ENCODE measurements at places on chromosomes 3 and 15.
A peak's percentile ranks its signal among the peaks of the same experiment; 100 is the strongest.

DNA sequence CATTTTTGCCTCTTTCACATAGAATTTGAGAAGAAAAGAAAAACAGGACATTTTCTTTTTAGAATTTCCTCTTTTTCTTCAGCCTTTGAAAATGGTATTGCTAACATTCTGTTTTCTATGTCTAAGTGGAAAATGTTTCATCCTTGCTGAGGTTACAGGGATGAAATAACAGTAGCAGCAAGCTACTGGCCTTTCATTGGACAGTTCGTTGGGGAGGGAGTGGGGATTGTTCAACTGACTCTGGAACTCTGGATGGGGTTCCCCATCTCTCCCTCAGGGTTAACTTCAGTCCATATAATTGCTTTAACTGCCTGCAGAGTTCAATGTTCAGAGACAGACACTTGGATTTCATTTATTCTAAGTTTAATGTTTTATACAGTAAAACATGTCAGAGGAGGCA, 346.0 kb downstream of the NLGN1 start:
- DNase-seq, result no peak

DNA sequence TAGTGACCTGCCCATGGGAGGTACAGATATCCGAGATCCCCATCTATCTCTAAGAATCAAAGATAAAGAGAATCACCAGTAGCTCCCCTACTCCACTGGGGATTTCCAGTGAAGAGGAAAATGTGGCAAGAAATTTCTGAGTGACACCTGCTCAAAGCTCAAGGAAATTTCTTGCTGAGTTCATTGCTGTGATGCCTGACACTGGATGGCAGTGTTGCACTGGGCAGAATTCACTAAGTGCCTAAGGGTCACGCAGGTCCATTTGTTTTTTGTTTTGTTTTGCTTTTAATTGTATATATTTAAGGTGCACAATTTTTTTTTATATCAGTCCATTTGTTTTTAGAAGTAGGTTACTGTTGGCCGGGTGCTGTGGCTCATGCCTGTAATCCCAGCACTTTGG, 109.5 kb upstream of the KCNAB1 start:
- DNase-seq, result peak; percentile 2

DNA sequence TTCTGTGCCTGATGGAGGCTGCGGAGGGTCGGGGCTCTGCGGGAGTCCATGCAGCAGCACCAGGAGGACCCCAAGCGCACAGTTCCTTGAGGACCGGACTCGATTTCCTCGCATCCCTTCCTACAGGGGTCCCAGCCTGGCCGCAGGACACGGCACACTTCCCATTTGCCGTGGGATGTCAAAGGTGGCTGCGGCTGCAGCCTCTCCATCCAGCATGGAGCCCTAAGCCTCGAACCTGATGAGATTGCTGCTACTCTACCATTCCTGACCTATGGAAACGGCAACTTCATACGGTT, 40.6 kb downstream of the RGMA start:
- DNase-seq, result no peak

GRCh38 chr3:64928683-64929082, 240.9 kb upstream of the ADAMTS9 start:
- no peak for DNase-seq

DNA sequence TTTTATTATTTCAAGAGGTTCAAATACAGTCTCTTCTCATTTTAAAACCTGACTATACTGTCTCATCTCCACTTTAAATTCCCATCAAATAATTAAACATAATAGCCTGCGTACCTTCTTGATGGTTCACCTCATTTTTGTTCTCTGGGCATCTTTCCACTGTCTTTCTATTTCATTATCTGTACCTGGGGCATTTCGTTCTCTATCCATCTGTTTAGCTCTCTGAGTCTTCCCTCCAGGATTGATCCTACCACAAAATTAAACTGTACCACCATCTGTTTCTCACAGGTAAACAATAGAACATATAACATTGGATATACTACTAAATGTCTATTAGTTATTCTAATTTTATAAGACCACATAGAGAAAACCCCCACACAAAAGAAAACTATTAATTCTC, 1331.4 kb downstream of the NSUN3 start:
- DNase-seq, result no peak

DNA sequence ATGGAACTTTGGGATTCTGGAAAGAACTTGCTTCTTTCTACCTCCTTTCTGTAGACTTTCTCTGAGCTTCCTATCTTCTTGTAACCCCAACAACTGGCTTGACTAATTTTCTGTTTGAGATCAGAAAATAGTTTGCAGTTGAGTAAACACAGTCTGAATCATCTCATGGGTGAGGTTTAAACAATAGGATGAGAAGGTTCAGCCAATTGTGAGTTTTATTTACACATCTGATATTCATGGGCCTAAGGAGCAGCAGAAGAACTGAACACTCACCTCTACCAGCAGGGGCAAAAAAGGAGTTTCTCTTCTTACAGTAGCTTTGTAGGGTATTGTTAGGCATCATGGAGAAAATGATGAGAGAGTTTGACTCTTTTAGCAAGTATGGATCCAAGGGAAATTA, 54.2 kb downstream of the DTWD1 start:
- no peak for DNase-seq

GRCh38 chr3:122665881-122666280, 14.8 kb upstream of the PARP14 start:
- no peak for DNase-seq

- no peak for DNase-seq
These were observed 72.4 kb upstream of the RAP2B start for GRCh38 chr3:153089620-153090019.

DNA sequence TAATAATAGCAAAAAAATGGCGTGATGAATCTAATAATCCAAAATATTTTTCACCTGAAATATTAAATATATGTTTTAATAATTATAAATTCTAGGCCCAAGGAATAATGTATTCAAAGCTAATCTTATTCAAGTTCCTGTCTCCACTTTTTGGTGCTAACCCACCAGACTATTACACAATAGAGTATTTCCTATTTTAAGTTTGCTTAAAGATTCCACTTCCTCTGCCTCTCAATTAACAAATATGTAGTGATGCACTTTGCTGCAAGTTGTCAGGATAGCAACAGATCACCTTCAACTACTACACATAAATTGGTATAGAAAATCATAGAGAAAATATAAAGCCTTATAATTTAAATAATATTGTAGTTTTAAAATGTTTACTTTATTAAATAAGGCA, 467.5 kb downstream of the C3orf38 start:
- DNase-seq, result no peak

DNA sequence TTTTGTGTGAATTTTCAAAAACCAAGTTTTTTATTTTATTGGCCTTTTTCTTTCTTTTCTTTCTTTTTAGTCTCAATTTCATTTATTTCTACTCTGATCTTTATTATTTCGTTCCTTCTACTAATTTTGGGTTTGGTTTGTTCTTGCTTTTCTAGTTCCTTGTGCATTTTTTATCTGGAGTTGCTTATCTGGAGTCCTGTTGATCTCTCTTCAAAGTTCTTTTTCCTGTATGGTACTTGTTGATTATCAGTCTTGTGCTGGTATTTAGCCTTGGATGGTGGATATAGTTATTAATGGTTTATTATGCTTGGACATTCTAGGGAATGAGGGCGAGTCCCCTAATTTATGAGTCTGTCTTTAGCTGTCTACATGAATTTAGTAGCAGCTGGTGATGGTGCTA, 64.7 kb downstream of the LARS2 start:
- no peak for DNase-seq

DNA sequence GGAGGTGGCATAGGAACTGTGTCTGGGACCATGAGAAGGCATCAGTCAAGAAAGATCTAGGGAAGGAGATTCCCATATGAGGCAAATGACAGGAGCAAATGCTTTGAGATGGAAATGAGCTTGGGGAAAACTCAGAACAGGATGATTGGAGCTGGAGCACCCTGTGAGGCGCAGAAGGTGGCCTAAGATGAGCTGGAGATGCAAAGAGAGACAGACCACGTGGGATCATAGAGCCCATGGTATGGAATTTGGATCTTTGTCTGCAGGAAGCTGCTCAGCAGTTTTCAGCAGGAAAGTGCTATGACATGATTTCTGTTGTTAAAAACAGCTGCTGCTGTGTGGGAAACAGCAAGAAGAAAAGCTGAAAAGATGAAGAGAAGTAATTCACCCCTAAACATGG, 310.6 kb downstream of the MAGI1 start:
- DNase-seq, result no peak

DNA sequence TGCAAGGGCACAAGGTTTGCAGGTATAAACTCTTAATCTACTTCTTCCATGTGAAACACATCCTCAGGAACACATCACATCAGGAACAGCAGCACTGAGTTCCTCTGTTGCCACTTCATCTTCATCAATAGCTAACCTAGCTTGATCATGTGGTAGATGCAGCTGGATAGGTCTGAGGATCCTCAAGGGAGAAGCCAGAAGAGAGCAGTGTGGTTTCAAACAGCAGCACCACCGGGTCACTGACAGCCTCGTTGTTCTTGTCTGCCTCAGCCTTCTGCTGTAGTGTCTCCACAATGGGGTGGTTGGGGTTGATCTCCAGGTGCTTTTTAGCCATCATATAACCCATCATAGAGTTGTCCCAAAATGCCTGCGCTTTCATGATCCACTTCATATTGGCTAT, 58.8 kb downstream of the ADAM10 start:
- no peak for DNase-seq

DNA sequence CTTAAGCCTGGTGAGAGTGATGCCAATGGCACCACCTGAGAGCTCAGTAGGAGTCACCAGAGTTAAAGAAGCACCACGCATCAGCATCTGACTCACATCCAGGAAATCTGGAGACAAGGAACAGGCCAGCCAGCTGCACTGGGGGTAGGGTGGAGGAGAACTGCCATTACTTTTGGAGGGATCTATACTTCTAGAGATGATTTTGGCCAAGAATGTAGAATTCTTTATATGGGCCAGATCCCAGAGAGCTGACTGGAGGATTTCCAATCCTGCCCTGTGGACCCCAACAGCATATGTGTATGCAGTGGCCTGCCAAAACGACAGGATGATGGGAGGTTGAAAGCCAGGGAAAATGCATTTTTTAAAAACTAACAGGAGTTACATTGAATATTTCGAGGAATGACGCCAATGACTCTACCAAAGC, 29.8 kb downstream of the CCR3 start:
- DNase-seq, result no peak

All from hematopoietic multipotent progenitor cell (in vitro differentiated cells).